ENCODE measurements at places on chromosomes 12 and 14.
A peak's percentile ranks its signal among the peaks of the same experiment; 100 is the strongest.

DNA sequence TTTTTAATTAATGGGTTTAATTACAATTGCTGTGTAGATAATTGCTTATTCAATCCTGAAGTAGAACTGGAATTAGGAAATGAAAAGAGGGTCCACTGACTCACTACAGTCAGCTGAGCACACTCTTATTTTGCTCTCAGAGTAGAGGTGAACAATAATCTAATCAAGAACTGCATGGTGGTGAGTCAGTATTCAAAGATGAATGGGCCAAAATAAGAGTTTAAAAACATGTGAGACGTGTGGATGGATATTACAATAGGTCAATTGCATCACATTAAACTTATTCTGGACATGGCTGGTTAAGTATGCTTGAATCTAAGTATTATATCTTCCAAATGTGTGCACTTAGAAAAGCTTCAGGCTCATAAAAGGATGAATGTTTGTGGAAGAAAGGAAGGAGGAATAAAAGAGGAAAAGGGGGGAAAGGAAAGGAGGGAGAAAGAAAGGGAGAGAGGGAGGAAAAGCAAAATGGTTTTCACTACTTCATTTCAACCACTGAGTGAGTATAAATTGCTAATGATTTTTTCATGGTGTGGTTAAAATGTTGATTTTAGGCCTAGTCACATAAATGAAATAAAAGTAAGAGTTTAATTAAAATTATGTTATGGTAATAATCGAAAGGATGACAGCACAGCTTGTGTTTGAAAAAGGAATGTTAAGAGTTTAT is 27.0 kb upstream of the EEA1 start:
- no peak for DNase-seq

DNA sequence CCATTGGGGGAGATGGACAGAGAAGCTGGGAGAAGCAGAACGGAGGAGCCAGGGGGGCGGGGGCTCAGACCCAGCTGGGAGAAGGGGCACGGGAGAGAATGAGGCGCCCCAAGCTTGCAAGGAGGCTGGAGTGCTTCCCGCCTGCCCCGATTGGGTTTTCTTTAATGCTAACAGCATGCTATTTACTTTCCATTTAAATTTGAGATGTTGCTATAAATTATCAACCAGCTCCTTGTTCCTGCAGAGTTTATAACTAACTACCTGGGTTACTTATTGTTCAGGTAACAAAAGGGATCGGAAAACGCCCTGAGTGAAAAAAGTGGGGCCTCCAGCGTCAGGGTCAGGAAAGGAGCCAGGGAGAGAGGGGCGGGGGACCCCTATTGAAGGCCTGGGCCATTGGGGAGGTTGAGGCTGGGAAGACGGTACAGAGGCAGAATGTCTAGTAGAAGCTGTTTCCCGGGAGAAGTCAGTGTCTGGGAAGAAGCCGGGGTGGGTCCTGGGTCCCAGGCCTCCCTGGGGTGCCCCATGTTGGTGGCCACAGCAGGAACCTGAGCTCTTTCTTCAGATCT is 2.5 kb downstream of the HNF1A start:
- no peak for DNase-seq

DNA sequence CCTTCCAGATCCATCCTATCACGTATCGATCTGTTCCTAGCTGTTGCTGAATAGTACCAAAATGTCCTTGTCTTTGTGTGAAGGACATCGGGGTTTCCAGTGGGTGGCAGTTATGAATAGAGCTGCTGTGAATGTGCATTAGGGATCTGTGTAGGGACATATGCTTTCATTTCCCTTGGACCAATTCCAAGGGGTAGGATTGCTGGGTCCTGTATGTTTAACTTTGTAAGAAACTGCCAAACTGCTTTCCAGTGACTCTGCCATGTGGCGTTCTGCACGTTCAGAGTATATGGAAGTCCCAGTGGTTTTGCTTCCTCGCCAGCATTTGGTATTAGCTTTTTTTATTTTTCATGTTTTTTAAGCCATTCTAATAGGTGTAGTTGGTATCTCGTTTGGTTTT is 28.6 kb downstream of the PACS2 start:
- peak; percentile 10 for DNase-seq

DNA sequence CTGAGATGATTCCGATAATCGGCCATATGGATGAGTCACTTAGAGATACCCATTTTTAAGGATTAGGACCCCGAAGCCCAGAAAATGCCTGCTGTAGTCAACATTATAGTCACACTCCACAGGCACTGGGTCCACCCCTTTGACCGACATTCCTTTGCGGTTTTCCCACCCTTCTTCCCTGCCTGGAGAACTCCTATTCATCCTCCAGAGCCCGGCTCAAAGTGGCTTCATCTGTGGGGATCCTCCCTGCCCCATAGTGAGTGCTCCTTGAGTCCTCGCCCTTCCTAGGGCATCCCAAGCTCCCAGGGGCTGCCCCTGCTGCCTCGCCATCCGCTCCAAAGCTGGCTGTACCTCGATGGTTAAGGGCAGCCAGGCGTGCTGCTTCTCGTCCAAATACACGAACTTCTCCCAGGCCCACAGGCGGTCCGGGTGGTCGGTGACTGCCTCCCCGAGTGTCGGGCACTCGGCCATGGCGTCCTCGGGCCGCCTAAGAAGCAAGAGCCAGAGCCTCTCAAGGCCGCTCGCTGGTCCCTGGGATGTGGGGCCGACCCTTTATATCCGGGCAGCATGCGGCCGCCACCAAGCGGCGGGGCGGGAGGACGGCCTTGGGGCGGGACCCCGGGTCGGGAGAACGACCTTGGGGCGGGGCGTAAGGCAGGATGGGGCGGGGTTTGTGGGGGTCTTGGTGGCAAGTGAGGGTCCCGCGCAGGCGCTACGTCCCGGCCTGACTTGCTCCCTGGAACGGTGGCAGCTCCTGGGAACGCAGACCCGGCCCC is at the start of gene TCL1A:
TSS of gene TCL1A (minus strand) at position 530 of the 776 bp plus-strand sequence. CDS start at position 471, 59 bp downstream.
- no peak for DNase-seq

DNA sequence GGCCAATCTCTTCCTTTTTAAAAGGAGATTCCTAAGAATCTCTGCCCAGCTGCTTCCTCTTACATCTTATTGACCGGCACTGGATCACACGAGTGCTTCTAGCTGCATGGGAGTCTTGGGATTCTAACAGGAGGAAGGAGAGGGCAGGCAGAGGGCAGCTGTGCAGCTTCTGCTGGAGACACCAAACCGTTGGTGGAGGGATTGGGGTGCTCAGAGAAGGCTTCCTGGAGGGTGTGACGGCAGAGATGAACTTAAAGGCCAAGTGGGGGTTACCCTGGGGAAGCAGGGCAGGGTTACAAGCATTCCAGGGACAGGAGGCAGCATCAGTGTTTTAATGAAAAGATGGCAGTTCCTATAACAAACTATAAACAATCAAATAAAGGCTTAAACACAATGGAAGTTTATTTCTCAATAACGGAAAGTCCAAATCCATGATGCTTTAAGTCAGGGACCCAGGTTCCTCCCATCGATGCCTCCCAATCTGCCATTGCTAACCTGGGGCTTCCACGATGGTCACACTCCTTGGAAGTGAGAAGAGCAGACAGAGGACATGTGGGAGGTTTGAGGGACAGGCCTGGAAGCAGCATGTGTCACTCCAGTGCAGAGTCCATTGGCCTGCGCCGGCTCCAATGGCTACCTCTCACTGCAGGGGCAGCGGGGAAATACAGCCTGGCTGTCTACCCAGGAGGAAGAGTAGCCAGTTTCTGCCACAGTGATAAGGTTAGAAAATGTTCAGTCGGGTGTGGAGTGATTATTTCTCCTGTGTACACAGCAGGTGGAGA is 53.1 kb upstream of the DDX11 start:
- DNase-seq = no peak

- DNase-seq = no peak
These were observed 25.3 kb upstream of the TCL1B start for GRCh38 chr14:95660651-95661515.

All from NCI-H774 (cell line).